ENCODE measurements at places on chromosomes 6 and 20.

DNA sequence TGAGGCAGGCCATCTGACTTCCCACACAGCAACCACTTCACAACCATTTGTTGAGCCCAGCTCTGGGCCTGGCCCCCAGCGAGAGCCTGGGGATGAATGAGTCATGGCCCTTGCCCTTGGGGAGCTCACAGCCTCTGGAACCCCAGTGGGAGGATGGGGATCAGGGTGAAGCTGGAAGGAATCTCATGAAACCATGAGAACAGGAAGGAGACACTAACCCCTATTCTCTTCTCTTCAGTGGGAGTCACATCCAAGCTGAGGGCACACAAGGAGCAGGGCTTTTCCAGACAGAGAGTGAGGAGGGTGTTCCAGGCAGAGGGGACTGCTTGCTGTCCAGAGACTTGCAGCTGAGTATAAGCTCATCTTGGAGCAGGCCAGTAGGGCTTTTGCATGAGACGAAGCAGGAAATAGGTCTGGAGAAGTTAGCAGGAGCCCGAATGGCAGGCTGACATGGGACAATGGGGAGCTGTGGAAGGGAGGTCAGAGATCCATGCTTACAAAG, 7.5 kb downstream of the FOXS1 start:
- peak; percentile 25 for DNase-seq

DNA sequence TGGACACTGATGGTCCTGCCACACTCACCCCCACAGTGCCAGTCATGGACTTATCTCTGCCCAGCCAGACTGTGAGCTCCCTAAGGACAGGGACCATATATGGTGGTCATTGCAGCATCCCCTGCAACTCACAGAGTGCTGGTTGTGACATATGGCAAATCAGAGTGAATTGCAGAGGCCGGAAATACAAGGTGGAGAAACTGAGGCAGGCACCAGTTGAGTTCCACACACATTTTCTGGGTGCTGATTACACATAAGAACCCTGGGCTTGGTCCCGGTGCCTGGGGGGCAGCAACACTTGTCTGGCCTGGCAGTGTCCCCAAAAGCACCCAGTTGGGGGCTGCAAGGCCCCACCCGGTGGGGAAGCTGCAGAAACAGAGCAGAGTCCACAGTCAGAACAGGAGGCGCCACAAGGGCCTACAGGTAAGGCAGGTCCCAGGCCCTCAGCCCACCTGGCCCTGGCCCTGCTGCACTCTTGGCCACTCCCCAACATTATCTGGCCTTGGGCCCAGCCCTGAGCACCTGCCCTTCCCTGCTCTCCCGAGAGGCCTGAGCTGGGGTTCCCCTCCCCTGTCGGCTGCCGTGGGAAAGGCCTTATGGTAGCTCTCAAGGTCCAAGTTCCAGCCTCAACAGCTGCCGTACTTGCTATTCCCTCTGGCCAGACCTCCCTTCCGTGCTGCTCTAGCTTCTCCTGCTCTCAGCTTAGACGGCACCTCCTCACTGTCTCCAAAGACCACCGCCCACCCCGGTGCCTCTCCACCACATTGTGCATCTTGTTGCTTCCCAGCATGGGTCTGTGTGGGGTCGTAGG, 140.8 kb upstream of the PTPN1 start:
- no peak for DNase-seq

- DNase-seq: no peak
These were observed 21.3 kb downstream of the RBM38 start for GRCh38 chr20:57412347-57413029.

GRCh38 chr20:23164176-23164601, 78.1 kb upstream of the CD93 start:
- no peak for DNase-seq

- no peak for DNase-seq
These were observed 1104.2 kb upstream of the CITED2 start for GRCh38 chr6:140478631-140479030.

- no peak for DNase-seq
These were observed 25.8 kb upstream of the CARMIL1 start for GRCh38 chr6:25253351-25253750.

DNA sequence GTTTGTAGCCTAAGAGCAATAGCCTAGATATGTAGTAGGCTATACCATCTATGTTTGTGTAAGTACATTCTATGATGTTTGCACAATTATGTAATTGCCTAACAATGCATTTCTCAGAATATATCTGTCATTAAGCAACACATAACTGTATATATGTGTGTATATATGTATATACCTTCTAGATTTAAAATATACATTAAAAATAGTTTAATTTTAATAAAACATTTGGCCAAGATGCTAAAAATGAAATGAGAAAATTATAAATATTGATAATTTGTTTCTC, 20.6 kb downstream of the SESN1 start:
- DNase-seq: no peak

- no peak for DNase-seq
These were observed 17.8 kb downstream of the SLC22A1 start for GRCh38 chr6:160139420-160139851.

DNA sequence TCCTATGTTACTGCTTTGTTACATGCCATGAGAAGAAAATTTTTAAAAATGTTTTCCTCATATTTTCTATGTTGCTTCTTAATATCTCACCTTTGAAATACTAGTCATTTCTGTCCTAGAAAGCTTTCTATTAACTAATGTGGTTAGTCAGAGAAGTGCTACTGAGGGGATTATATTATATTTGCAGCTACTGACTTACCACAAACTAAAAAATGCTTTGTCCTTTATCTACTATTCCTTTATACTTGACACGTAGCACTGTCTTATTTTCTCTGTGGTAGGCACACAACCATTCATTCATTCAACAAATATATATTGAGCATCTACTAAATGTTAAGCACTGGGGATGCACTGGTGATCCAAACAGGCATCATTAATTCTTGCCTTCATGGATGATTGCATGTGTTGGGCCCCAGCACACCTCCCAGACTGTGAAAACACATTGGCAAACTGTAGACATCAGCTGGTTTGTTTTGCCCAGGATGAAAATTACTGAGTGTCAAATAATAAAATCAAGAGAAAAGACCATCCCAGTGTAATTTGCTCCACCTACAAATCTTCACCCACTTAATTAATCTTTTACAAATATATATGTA, 10.7 kb upstream of the MLIP start:
- no peak for DNase-seq

DNA sequence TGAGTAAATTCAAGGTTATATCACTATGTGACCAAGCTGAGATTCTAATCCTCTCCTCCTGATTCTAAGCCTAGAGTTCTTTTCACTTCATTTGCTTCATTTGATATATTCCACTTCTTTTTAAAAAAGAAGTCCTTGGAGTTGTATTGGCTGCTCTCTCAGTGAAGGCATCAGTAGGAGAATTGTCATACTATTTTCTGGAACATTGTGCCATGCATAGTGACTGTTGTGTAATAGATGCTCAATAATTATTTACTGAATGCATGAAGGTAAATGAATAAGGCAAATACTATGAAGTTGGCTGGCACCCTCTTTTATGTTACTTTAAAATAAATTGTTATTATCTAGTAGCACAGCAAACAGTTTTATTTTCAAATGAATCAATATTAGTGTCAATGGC, 189.4 kb downstream of the MTFR2 start:
- no peak for DNase-seq

DNA sequence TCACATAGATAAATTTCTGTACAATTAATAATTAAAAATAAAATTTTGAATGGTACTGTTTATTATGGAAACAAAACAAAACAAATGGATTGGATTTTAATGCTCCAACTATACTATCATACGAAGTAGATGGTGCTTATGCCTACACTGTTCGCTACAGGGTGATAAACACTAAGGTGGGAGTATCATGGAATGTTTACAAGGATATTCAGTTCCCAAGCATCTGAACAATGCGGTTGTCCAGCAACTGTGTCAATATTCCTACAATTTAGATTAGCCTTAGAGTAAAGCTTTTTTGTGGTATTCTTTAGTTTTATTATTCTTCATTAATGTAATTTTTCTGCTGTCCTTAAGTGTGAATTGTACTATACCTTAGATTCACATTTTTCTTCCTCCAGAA, 105.1 kb downstream of the MMS22L start:
- no peak for DNase-seq

DNA sequence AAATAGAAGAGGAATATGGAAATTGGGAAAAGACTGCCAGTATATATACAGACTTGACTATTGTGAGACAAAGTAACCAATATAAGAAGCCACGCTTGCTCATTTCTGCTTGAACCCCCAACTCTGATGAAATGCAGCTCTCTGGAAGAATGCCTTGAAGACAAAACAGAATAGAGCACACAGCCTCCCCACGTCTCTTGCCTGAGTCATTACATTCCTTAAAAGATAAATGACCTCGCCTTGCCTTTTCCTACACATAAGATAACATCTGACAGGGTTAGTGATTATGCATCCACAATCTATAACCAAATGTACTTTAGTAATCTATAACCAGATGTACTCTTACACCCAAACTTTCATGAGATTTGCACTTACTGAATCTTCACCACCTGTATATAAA, 141.1 kb upstream of the EEF1E1 start:
- DNase-seq: no peak

GRCh38 chr6:10852361-10852960, 14.1 kb upstream of the MAK start:
- DNase-seq: no peak

DNA sequence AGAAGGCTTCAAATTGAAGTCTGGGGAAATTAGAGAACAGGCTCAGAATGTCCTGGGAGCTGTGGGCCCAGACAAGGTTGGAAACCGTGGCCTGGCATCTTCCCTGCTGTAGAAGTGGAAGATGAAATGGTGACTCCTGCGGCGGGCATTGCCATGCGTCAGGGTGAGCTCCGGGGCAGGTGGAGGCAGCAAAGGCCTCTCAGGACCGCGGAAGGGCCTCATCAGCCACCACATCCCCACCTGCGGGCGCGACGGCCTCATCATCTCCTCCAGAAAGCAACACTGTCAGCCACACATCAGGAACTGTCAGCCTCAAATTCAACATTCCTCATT, 161.7 kb downstream of the SYNDIG1 start:
- no peak for DNase-seq

DNA sequence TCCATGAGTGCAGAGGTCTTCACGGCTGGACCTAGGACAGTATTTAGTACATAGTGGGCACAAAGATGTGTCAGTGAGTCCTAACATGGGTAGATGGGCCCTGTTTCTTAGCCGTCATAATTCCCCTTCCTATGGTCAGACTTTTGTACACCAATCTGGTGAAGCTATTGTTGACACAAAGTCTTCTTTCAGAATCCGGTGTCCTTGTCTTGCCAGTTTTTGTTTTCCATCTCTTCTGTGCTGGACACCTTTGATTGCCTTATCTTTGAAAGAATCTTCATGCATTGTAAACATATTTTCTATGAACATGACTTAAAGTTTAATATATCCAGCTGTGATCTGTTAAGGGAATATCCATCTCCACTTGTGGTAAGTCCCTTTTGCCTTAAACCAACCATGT, 4.5 kb downstream of the LRRC1 start:
- no peak for DNase-seq

- no peak for DNase-seq
These were observed 35.6 kb upstream of the TMEM181 start for GRCh38 chr6:158524311-158524710.

- no peak for DNase-seq
These were observed 131.9 kb upstream of the BTN3A2 start for GRCh38 chr6:26232940-26233648.

DNA sequence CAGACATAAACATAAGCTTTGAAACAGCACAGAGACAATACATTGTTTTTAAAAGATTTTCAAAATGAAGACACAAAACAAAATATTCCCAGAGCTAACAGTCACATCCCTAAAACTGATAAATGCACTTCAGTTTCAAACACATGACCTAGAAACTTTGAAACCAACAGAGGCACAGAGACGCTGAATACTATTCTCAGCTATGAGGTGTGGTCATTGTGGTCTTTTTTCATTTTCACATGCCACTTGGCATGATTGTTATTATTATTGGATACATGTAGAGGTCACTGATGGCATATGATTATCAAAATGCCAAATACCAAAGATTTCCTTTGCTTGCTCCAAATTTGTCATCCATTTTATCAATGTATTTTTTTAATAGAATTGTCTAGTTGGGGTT, 306.9 kb downstream of the QKI start:
- DNase-seq: no peak

- peak; percentile 85 for DNase-seq
These were observed 61.2 kb upstream of the HBS1L start for GRCh38 chr6:135115834-135116233.

GRCh38 chr6:2713473-2714110, 37.1 kb downstream of the MYLK4 start:
- no peak for DNase-seq

DNA sequence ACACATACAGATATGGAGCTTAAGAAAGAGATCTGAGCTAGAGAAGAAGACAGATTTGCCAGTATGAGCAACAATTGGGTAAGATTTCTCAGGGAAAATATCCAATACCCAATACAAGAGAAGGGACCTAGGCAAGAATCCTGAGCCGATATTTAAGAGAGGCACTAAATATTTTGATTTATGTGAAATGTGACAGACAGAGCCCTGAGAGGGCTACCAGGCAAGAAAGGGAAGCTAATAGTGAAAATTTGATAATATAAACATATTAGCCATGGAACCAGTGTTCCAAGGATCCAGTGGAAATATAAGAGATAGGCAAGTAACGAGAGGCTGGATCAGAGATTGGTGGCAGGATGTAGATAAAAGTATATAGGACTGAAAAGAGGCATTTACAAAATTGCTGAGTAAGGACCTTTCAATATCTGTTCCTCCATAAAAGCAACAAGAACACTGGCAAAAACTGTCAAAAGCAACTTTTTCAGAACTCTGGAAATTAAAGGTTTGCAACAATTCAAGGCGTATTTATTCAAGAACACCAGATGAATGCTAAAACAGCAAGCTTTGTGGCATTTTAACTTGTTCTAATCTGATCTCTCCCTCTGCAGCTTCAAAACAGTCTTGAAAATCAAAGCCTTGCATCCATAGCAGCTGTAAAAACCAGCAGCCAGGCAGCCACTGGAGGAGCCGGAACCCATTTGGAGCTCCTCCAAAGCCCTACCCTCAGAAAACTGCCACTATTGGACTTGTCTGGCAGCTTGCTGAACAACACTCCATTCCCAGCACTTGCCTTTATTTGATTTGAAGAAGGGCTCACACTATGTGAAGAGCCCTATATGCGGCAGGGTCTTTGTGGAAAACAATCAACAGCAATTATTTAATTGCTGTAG, 58.8 kb downstream of the REV3L start:
- no peak for DNase-seq

GRCh38 chr6:107353773-107354382, 105.5 kb downstream of the PDSS2 start:
- no peak for DNase-seq

DNA sequence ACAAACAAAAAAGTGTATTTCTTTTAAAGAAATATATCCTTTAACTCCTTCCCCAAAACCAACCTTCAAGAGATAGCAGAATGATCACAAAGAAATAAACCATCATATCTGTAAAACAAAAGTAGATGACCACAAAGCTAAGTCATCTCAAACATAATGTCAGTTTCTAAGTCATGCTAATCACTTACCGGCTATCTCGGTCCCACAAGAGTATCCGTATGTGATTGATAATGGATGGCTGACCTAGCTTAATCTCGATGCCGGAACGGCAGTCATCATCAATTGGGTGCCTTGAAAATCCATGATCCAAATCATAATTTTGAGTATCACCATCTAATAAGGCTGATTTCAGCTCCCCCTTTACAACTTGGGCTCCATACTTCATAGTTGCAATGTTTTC, 59.7 kb downstream of the BTBD9 start:
- DNase-seq: no peak
